ENCODE measurements at places on chromosomes 5 and 9.

GRCh38 chr5:3656803-3657202 is 61.2 kb downstream of the IRX1 start:
- no peak for DNase-seq

DNA sequence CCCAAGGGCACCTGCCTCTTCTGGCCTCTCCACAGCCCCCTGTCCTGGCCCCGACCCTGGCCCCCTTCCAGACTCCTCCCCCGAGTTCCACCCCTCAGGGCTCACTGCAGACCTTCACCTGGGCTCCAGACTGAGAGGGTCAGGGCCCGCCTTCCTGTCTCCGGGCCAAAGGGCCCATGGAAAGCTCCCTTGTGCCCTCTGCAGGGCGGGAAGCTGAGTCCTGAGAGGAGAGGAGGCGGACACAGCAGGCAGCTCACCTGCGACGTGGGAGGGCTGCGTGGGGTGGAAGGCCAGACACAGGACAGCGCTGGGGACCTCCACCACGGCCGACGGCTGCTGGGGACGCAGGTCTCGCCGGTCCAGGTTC is 20.6 kb downstream of the DYNC2I2 start:
- DNase-seq = no peak

GRCh38 chr9:81685763-81686613 is 3.4 kb downstream of the TLE1 start:
- DNase-seq = no peak

GRCh38 chr9:109708451-109708945 is 71.5 kb upstream of the PALM2AKAP2 start:
- DNase-seq = no peak

DNA sequence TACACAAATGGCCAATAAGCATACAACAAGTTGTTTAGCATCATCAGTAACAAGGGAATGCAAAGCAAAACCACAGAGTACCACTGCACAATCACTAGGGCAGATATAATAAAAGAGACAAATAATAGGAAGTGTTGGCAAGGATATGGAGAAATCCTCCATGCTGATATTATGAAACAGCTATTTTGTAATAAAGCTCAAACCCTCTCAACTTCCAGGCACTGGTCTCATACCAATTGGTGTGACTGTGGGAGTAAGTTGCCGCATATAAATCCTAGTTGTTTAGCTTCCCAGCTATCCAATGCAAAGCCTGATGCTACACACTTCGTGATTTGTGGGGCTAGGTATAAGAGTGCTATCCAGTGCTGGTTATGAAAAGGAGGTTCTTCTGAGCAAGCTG is 88.6 kb downstream of the SMIM23 start:
- DNase-seq = no peak

GRCh38 chr9:110601098-110601497 is 21.6 kb upstream of the SVEP1 start:
- no peak for DNase-seq

GRCh38 chr9:97740848-97741821 is 44.0 kb upstream of the XPA start:
- DNase-seq = peak; percentile 6

DNA sequence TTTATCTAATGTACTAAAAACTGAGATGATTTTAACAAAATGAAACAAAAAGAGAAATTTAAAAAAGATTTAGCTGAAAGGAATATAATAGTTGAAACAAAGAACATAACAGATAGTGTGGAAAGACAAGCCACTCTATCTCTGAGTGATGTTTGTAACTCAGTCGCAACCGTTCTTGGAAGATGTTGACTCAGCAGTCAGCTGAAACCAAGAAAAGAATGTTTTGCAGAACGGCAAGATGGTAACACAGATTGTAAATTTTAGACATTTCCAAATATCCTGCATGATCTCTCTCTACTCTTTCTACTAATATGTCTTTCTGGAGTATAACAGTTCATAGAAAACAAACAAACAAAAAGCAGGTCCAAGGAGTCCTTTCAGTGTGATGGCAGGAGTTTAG is 746.1 kb upstream of the CDH6 start:
- no peak for DNase-seq

DNA sequence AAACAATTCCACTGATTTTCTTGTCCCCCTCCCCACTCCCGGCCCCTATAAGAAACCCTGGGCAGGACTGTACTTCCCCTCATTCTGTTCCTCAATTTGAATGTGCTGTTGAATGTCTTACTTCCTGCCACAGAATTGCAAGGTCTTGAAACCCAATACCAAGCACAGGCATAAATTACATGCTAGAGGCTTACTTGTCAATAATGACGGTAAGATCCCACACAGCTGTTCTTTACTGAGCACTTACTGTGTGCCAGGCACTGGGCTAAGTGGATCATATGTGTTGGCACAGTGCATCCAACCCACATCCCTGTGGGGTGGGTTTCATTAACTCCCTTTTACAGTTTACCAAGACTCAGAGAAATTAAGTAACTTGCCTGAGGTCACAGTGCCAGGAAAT is 63.4 kb downstream of the MVB12B start:
- DNase-seq = no peak

- no peak for DNase-seq
Measured at GRCh38 chr5:169268019-169268418, 32.9 kb downstream of the SLIT3 start.

- peak; percentile 1 for DNase-seq
Measured at GRCh38 chr5:58545912-58546311, 37.0 kb upstream of the RAB3C start.

- no peak for DNase-seq
Measured at GRCh38 chr5:153043886-153044285, 446.6 kb upstream of the GRIA1 start.

DNA sequence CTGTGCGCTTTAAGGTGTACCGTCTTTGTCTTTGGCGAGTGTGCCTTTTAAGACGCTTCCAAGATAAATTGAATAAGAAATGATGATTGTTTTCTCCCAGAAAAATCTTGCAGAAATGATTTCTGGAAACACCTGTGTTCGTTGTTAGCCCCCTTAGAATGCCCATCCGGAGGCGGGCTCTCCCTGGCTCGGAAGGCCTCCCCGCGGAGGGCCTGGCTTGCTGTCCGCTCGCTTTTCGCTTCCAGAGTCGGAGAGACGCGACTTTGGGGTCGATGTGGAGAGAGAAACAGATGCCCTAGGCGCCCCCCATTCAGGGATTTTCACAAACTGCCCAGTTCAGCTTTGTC is 23.9 kb downstream of the LECT2 start:
- no peak for DNase-seq

- no peak for DNase-seq
Measured at GRCh38 chr5:126490167-126490940, 67.1 kb downstream of the GRAMD2B start.

GRCh38 chr5:39158786-39159185 is 60.6 kb downstream of the FYB1 start:
- no peak for DNase-seq

GRCh38 chr5:90022002-90022710 is 387.4 kb downstream of the CETN3 start:
- DNase-seq = no peak

- DNase-seq = no peak
Measured at GRCh38 chr5:43635374-43635773, 32.4 kb downstream of the NNT start.

DNA sequence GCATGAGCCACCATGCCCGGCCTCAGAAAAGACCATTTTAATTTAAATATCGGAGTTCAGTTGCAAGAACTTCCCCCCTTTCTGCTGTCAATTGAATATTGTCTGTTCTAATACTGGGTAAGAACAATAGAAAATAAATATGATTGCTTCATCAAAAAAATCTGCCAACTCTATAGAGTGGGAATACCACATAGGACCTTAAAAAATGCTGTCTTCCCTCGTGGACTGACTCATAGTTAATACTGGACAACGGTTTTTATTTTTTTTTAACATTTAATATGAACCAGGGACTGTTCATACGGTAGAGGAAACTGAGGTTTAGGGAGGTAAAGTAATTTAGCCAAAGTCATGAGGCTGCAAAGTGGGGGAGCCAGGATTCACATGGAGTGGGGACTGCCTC is 9.7 kb downstream of the ZNF462 start:
- no peak for DNase-seq

GRCh38 chr9:27473111-27473529 is 51.0 kb upstream of the IFNK start:
- no peak for DNase-seq

GRCh38 chr5:157241483-157241882 is 24.4 kb upstream of the CYFIP2 start:
- DNase-seq = no peak

DNA sequence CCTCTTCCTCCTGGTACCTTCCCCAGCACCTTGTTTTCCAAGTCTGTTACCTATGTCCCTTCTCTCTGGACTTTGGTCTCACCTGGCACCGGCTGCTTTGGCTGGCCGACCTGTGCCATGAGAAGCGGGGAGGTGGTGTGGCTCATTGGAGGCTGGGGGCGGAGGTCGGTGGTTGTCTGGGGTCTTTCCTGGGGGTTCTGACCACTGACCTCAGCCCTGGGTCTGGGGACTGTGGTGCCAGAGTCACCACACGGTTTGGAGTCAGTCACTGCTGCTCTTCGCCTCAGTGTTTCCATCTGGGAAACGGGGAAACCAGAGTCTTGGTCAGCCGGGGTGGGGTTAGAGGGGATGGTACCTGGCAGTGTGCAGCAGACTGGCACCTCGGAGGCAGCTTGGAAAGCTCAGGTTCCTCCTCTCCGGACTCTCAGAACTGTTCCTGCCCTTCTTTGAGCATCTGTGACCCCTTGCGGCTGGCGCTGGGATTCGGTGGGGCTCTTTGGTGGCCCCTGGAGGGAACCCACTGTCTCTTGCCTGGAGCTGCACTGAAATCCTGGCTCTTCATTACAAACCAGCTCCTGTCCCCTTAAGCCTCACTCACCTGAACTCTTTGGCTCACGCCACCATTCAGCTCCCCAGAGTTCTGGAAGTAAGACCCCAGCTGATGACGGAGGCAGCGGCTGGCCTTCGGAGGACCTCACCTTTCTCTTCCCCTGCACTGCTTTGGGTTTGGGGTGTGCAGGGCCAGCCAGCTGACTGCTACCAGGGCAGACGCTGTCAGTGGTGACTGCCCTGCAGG is 4.1 kb upstream of the RXRA start:
- no peak for DNase-seq

DNA sequence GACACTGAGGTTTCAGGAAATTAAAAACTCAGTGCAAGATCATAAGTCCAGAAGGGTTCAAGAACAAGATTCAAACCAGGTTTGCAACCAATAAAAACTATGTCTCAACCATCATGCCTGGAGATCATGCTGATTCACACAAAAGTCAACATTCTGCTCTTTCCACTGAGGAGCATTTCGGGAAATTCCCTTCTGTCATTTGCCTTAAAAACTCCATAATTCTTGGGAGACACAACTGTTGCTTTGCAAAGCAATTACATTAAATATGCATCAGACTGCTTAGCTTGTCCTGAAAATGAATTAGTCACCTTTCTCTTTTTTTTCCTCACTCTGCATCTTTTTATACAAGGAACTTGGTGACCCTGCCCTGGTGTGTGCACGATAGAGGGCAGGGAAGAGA is 275.9 kb upstream of the ZNF462 start:
- no peak for DNase-seq

DNA sequence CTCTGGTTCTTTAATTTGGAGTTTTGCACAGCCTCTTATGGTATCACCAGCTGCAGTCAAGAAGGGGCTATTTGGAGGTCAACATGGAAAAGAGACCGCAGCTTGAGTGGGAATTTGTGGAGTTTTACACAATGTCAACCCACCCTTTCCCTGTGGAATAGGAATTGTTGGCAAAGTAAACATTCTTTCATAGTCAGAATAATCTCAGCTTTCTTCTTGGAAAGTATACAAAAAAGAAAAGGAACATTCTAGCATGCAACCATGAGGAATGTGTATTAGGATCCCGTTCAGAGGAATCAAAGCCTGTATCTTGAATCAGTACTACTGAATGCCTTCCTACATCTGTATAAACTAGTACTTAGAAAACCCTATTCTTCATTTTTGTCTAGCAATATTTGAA is 107.6 kb downstream of the LURAP1L start:
- DNase-seq = no peak

DNA sequence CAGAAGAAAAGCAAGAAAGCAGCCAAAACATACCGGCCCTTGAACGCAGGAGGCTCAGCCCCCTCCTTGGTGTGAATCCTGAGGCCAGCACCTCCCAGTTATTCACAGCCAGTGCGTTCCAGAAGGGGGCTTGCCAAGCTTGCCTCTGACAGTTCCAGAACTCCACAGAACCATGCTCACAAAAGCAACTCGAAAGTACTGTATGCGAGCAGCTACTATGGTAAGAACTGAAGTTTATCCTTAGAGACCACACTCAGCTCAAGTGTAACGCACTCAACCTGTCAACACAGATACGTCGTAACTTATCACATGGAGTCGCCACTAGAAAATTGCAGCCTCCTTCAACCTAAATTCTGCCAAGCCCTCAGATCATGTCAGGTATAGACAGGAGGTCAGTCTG is 1.4 kb downstream of the UBAC1 start:
- DNase-seq = no peak

DNA sequence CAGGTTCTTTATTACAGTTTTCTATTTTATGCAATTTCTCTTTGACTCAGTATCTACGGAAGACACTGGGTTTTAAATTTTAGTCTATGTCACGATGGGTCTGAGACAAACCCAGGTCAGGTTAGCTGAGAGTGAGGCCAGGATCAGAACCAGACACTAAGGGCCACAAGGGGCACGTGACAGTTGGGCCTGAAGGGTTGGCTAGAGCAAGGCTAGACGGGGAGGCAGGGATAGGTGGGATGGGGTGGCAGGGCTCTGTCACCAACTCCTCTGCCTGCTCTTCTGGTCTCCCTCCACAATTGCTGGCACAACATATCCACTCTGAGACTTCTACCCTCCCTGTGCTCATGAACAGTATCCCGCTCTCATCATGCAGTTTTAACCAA is 76.4 kb downstream of the MED27 start:
- no peak for DNase-seq

GRCh38 chr5:64944868-64945267 is 176.1 kb downstream of the CWC27 start:
- DNase-seq = no peak

DNA sequence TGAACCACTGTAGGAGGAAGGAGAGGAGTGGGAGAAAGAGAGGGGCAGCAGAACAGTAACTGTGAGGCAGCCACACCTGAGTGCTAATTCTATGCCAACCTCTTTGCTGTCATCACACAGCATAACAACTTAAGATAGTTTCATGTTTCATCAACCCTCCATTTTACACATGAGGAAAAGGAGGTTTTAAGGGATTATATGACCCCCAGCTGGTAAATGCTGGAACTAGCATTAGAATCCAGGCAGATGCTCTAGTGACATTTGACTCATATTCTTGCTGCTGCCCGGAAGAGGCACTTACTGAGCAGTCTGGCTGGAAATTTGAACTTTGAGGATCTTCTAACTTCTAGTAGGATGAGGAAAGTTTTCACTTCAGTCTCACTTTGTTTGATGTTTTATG is 24.1 kb upstream of the VLDLR start:
- DNase-seq = no peak

GRCh38 chr9:89603767-89604665 is 796 bp upstream of the GADD45G start:
- DNase-seq = no peak
